Myocyte (in vitro differentiated cells): ENCODE measurements at places on chromosomes 5 and 9. TPM values are rescaled to one million over a fixed set of nuclear protein-coding genes. Genes with fewer than 3 reads are reported as not detected.

DNA sequence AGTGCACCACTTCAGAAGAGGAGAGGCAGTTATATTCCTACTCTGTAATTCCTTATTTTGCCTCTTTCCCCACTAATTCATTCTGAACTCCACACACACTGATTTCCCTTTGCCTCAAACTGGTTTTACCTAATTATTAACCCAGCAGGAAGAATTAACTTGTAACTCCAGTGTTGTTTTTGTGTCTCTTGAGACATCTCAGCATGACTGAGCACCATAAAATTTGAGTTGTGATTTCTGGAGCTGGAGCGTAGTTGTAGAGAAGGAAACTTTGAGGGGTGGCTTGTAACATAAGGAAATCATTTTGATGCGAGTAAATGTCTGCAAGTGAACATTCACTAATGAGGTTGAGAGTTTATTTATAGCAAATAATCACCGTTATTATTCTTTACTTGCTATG lies 265.2 kb downstream of the TMEM38B start:
- no peak for DNase-seq

DNA sequence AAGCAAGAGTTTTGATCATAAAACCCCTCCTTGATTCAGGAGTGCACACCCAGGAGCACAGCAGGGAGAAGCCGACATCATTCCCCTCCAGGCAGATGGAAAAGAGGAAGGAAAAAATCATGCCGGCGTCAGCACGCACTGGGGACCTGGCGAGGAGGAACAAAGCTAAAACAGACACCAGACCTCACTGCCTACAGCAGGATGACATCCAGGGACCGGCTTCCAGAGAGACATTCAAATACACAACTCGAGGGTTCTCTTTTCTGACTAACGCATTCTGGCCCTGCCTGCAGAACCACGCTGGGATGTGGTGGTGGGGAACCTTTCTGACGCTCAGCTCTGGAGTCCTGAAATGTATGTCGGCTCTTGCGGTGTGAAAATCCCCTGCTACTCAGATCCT lies 2.7 kb downstream of the UBAC1 start:
- DNase-seq, result no peak

The KCNIP1 gene
- total RNA-seq, result 0.10 TPM in 1 of 2 replicates, not detected in the other

DNA sequence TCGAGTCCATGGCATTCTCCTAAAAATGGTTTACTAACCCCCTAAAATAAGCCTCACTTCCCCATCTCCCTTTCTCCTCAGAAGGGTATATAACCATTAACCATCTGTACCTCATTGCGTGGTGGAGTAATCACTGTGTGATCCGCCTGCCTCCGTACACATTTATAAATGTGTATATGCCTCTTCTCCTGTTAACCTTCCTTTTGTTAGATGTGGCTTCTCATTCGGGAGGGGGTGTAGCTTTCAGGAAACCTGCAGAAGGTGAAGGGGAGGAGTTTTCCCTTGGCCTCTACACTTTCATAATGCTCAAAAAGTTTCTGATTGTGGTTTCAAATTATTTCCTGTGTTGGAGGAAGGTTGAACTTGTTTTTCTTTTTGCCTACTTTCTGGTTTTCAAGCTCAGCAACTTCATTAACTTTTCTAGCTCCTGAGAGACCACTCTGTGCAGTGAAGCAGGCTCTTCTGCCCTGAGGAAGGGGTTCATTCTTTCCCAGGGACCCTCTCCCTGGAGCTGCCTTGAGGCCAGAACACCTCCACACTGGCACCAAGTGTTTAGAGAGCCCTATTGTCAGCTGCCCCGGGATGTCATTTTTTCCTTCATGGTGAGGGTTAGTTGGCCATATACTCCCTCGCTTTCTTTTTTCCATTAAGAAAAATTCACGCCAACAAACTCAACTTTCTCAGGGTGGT lies 46.9 kb downstream of the RASGRF2 start:
- no peak for DNase-seq

DNA sequence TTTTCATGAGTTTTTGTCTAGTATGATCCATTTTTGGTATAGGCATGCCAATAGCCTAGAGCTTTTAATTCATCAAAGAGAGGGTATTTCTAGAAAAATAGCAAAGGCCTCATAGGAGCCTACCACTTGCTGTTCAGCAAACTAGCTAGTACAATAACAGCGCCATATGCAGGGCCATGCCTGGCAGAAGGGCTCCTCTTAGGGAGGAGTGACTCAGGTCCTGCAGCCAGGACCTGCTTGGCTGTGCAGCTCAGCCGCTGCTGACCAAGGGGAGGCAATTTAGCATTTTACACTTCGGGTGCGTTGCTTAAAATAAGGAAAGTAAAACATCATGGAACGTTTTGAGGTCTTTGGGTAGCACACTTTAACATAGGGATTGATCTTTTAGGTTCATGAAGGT lies 100.6 kb downstream of the TRIO start:
- DNase-seq, result no peak

GRCh38 chr5:10761185-10761932 lies at the start of gene DAP:
DAP (minus strand) TSS chr5:10761234; CDS start chr5:10761068, 166 bp downstream.
- DNase-seq, result peak; percentile 84

DNA sequence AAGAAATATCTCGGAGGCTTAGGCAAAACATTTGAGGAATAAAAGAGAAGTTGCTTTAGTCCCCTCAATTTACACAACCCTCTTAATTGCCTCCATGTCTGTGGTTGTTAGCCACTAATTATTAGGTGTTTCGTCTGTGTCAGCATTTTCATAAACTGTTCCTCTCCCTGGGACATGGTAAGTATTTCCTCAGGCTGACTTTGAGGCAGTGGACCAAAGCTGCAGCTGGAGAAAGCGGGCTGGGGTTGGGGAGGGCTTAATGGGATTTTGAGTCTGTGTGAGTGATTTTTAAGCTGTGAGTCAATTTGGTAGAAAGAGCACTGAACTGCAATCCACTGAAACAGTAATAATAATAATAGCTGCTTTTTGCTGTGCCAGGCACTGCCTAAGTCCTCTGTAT lies 13.0 kb upstream of the TTC1 start:
- no peak for DNase-seq

DNA sequence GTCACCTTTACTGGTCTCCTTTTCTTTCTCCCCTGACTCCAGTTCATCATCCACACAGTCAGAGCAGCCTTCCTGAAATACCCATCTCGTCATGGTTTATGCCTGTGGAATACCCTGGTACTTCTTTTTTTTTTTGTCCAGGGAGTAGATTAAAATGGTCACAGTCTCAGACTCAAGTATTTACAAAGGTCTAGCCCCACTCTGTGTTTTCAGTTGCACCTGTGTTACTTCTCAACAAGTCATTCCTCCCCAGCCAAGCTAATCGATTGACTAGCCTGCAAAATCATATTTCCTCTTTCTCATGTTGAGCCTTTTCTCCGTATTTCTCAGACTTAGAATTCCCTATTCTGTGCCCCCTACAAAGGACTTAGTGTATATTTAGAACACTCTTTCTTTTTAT lies 155.2 kb upstream of the KCNN2 start:
- no peak for DNase-seq

- no peak for DNase-seq
Measured at GRCh38 chr5:79263-79662, 12.7 kb upstream of the PLEKHG4B start.

- DNase-seq, result no peak
Measured at GRCh38 chr5:156109317-156110023, 217.5 kb upstream of the SGCD start.

The SMIM32 gene
- not detected in 2 replicates for total RNA-seq

The SHB gene
- 13.3 and 20.7 TPM in 2 replicates for total RNA-seq

The ALDOB gene
- not detected in 2 replicates for total RNA-seq

The MLLT3 gene
- total RNA-seq, result 32.5 and 79.1 TPM in 2 replicates

DNA sequence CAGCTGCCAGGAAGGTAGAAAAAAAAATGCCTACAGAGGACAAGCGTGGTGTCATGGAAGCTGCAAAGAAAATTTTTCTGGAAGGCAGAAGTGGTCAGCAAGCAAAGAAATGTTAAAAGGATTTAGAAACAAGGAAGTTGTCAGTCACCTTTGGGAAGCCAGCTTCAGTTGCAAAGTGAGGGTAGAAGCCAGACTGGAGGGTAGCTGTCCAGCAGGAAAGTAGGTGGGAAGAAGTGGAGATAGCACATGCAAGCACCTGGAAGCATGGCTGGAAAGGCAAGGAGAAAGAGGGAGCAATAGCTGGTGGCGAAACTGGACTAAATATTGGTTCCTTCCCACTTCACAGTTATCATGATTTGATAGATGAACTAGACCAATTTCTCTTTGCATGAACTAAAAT lies 54.3 kb downstream of the ADRB2 start:
- DNase-seq, result no peak

The DUSP1 gene
- total RNA-seq, result 78.1 and 127 TPM in 2 replicates

- no peak for DNase-seq
Measured at GRCh38 chr9:103713631-103714030, 380.5 kb upstream of the SMC2 start.

The OR1J2 gene
- not detected in 2 replicates for total RNA-seq

The SLC34A1 gene
- total RNA-seq, result not detected in 2 replicates

DNA sequence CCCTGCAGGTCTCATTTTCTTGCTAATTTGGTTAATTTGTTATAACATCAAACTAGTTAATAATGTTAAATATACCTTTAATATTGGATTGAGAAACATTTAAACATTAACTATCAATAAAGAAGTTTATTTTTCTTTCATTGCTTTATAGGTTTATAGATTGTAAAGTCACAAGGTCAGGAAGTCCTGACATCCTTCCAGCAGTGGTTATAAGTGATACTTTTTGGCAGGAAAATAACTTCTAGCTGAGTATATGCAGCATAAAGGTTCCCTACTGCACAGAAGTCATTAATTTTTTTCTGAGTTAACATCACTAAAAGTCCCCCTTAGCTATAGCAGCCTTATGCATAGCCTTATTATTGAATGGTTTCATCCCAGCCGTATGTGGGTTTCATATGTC lies 85.5 kb downstream of the LNPEP start:
- DNase-seq, result no peak

The KYAT1 gene
- 9.9 and 13.5 TPM in 2 replicates for total RNA-seq
